ENCODE measurements at places on chromosomes 5 and 9.

DNA sequence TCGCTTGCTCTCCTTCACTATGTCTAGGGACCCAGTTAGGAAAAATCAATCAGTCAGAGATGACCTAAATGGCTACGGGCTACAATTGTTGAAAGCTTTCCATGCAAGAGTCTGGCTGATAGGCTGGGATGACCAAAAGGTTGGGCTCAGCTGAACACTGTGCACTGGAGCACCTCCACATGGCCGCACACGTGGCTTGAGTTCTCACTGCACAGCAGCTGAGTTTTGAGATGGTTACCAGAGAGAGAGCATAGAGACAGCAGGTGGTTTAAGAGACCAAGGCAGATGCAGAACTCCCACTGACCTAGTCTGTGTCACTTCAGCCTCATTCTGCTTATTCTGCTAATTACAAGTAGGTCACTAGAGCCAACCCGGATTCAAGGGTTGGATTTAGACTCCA, 2354.8 kb upstream of the C9orf72 start:
- DNase-seq: no peak

GRCh38 chr9:26326563-26326962, 566.0 kb downstream of the CAAP1 start:
- peak; percentile 49 for DNase-seq

DNA sequence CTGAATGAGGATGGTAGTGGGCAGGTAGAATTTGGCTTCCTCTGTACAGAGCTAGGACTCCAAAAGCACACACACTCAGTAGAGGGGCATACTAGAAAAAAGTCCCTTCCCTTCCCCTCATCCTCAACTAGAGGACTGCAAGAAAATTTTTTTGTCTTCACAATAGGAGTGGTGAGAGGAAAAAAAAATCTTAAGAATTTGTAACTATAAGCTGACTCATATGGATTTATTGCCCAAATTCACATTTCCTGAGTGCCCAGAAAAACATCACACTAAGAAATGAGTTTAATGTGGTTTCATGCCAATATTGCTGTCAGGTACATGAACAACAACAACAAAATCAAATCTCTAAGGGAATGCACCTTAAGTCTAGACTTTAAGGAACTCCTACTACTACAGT, 43.7 kb downstream of the RANBP6 start:
- no peak for DNase-seq

- DNase-seq: no peak
These were observed 26.3 kb upstream of the CORO2A start for GRCh38 chr9:98218562-98219363.

- no peak for DNase-seq
These were observed 74.7 kb upstream of the SPIN1 start for GRCh38 chr9:88313364-88314220.

DNA sequence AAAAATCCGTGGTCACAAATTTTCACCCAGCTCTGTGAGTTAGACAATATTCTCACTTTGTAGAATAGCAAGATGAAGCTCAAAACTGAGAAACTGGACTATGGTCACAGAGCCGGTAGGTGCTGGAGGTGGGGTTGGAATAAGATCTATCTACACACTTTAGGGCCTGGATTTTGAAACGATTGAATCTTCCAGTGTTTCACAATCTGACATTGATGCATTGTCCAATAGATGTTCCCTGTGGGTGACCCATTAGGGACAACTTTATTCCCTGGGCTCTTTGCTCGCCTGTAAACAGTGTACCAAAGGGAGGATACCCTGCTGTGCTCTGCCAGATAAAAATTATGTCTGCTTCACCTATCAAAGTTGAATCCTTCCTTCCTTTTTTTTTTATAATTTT, 145.4 kb upstream of the MPDZ start:
- no peak for DNase-seq

GRCh38 chr9:1217076-1217475, 166.9 kb downstream of the DMRT2 start:
- no peak for DNase-seq

DNA sequence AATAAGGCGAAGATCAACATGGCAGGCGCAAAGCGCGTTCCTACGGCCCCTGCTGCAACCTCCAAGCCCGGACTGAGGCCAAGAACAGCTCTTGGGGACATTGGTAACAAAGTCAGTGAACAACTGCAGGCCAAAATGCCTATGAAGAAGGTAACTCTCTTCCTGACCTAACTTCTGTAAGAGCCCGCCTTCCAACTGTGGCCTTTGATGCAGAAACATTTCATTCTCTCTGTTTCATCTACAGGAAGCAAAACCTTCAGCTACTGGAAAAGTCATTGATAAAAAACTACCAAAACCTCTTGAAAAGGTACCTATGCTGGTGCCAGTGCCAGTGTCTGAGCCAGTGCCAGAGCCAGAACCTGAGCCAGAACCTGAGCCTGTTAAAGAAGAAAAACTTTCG, 979 bp downstream of the CCNB1 start:
- no peak for DNase-seq

GRCh38 chr9:37486616-37487548, 1.1 kb downstream of the POLR1E start:
- DNase-seq: peak; percentile 81

DNA sequence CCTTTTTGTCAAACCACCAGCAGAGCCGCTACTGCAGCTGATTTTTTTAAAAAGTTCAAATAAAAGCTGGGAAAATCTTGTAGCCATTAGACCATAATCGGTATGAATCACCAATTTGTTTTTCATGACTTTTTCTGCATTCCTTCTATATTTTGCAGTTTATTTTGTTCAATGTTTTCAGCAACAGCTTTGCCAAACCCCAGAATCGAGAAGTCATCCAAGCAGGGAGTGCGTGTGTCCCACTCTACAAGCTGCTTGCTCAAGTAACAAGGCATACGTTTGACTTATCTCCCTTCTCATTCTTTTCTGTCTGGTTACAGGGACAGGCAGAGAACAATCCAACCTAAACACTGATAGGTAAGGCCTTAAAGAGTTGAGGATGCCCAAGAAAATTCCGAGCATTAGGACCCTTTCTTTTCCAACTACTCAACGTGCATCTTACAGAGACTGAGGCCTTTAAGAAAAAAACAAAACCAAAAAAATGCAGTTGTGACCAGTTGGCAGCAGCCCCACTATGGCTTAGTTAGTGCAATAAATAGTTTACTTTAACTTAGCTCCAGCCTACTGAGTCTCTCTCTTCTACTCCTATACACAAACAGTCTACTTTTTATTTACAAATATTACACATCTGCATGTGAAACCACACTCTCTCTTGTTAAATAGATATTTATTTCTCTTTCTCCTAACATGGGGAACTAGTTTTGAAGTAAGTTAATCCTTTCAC, 134.7 kb upstream of the SLIT3 start:
- no peak for DNase-seq

- DNase-seq: no peak
These were observed 37.1 kb upstream of the GDNF start for GRCh38 chr5:37876943-37877342.

- peak; percentile 98 for DNase-seq
These were observed 32.9 kb upstream of the STXBP1 start for GRCh38 chr9:127578952-127579853.

GRCh38 chr9:114487607-114488300, 17.5 kb downstream of the WHRN start:
- DNase-seq: peak; percentile 80

- DNase-seq: peak; percentile 61
These were observed 29.3 kb downstream of the PTPA start for GRCh38 chr9:129140397-129141065.

DNA sequence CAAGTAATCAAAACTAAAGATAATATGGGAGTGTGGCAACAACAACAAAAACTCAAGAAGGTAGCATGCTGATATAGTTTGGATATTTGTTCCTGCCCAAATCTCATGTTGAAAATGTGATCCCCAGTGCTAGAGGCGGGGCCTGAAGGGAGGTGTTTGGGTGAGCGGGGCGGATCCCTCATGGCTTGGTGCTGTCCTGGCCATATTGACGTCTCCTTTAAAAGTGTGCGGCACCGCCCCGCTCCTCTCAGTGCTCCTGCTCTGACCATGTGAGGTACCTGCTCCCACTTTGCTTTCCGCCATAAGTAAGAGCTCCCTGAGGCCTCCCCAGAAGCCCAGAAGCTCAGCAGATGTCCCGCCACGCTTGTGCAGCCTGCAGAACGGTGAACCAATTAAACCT, 25.6 kb downstream of the MED27 start:
- no peak for DNase-seq

GRCh38 chr9:93099551-93100275, 3.7 kb downstream of the CARD19 start:
- peak; percentile 56 for DNase-seq

DNA sequence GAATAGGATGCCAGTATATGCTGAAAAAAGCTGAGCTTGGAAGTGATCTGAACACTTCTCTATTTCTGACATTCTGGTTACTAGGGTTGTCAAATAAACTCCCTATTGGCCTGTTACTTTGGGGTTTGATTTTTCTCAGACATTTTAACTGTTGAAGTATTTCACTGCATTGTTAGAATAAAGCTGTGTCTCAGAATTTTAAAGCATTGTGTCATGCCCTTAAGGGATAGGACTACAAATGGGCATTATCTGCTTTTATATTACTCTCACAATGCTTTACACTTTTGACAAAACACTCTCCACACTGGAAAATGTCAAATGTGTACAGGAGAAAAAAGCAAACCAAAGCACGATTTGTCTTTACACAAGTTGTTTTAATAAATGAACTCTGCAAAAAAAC, 16.8 kb upstream of the GPR21 start:
- no peak for DNase-seq

- peak; percentile 38 for DNase-seq
These were observed 885 bp upstream of the MLLT3 start for GRCh38 chr9:20623021-20623747.

DNA sequence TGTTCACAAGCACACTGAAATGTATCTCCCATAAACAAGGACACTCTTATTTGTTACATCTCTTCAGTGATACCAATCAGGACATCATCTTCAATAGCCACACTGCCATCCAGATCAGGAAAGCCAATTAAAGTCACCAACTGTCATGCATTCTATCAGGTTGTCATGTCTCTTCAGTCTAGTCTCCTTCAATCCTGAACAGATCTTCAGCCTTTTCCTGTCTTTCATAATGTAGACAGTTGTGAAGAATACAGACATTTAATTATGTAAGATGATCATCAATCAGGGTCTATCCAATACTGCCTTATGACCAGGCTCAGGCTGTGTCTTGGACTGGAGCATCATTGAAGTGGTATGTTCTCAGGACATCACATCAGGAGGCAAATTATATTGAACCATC, 419.8 kb upstream of the SMC2 start:
- DNase-seq: no peak

DNA sequence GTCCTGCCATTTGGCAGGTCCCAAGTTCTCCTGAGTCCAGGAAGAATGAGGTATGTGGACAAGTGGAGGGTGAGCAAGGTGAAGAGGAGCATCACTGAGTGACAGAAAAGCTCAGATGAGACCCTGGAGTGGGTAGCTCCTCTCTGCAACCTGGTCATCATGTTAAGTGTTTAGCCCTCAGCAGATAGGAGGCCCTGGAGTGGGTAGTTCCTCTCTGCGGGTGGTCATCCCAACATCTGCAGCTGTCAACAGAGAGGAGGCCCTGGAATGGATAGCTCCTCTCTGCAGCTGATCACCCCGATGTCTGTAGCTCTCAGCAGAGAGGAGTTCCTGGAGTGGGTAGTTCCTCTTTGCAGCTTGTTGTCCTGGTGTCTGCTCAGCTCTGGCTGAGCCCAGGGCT, 48.4 kb downstream of the NDUFAF2 start:
- DNase-seq: no peak

GRCh38 chr5:108278285-108279240, 103.3 kb downstream of the FBXL17 start:
- DNase-seq: no peak

DNA sequence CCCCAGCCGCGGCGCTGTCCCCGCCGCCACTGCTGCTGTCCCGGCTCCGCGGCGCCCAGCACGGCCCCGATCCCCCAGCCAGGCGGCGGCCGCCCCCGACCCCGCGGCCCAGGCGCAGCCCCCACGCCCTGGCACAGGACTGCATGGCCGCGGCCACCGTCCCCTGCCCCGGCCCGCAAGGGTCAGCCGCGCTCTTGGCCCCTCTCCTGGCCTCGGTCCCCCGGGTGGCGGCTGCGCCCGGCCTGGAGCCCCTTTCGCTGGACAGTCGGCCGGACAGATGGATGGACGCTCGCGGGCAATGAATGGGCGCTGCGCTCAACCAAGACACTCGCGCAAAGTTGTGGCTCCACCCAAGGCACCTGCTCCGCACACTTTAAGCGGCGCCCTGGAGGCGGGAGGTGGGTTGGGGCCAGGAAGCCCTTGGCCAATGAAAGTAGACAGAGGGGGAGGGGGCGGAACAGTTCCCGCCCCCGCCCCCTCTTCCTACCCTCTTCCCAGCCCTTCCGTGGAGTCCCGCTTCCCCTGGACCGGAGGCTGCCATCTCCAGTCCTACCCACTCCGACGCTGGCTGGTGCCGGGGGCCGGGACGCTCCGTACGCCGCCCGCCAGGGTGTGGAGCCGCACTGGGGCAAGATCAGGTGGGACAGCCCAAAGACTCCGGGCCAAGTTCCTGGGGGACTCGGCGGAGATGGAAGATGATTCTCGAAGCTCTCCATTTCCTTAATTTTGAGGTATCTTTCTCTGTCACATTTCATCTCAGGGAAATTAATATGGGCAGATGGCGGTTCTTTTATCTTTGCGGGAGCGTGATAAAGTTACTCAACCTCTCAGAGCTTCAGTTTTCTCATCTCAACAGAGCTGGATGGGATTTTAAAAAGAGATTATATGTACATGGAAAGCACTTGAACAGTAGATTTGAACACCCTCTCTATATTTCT, at the start of gene GLDC:
GLDC (minus strand) TSS at position 375 of the 938 bp plus-strand sequence; CDS start at position 145, 230 bp downstream.
- DNase-seq: peak; percentile 25

DNA sequence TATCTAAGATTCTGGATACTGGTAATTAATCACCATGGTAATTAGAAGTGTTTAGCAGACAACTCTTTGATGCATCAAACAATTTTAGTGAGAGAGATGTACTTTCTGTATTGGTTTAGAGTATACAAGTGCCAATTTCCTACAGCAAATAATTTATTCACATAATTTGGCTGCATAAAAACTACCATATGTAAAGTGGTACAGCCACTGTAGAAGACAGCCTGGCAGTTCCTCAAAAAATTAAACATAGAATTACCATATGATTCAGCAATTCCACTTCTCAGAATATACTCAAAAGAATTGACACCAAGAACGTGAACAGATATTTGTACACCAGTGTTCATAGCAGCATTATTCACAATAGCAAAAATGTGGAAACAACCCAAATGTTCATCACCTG, 36.2 kb downstream of the PHAX start:
- DNase-seq: no peak

Measured in adrenal gland (tissue), 19 donors.